NCI-H460 (cell line): ENCODE measurements at places on chromosomes 2 and 18. TPM values are rescaled to one million over a fixed set of nuclear protein-coding genes. Genes with fewer than 3 reads are reported as not detected.
A peak's percentile ranks its signal among the peaks of the same experiment; 100 is the strongest.

DNA sequence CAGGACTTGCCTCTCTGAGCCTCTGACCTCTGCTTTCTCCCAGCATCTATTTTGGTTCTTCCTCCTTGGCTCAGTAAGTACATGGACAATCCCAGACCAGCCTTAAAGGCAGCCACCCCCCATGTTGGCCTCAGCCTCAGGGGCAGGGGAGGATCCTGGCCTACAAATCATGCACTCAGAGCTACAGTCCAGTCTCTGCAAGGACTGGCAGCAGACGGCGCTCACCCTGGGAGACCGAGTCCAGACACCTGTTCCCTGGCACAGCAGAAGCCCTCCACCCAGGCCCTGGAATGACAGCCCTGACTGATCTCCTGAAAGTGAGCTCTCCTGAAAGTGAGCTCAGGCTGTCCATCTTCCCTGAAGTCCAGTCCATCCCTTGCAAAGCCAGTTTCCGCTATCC, 25.7 kb upstream of the PTPN4 start:
- DNase-seq = no peak

DNA sequence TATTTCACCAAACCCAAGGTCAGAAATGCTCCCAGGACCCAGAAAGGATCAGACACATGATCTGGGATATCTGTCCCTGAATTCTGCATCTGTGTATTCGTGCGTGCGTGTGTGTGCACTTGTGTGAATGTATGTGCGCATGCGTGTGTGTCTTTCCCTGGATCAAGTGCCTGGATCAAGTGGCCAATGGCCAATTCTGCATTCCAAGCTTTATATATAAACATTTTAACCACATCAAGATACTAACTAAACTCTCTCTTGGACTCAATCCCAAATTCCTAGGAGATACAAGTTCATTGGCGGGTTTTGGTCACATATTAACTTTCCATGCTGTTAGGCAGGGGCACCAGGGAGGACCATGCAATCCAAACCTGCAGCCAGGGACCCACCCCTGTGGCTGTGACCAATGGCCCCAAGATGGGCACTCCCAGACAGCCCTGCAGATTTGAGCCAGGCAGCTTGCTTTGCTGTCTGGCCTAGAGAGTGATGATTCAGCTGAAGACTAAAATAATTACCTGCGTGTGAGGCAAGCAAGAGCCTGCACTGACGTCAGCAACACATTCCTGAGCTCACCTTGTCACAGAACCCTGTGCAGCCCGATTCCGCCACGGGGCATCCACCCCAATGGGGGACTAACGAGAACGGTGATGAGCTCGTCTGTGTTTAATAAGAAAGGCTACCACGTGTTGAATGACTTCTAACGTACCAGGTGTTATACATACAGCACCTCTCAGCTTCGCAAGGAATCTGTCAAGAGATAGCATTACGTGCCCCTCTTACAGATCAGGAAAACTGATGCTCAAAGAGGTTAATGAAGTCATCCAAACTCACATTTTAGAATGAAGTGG, 45.3 kb upstream of the ROCK2 start:
- no peak for DNase-seq

- no peak for DNase-seq
Observed at GRCh38 chr2:213562539-213563180, 278.4 kb downstream of the SPAG16 start.

The PDE1A gene
- 41.1 and 42.5 TPM in 2 replicates for total RNA-seq

The TMEM182 gene
- total RNA-seq = 6.9 and 9.1 TPM in 2 replicates

DNA sequence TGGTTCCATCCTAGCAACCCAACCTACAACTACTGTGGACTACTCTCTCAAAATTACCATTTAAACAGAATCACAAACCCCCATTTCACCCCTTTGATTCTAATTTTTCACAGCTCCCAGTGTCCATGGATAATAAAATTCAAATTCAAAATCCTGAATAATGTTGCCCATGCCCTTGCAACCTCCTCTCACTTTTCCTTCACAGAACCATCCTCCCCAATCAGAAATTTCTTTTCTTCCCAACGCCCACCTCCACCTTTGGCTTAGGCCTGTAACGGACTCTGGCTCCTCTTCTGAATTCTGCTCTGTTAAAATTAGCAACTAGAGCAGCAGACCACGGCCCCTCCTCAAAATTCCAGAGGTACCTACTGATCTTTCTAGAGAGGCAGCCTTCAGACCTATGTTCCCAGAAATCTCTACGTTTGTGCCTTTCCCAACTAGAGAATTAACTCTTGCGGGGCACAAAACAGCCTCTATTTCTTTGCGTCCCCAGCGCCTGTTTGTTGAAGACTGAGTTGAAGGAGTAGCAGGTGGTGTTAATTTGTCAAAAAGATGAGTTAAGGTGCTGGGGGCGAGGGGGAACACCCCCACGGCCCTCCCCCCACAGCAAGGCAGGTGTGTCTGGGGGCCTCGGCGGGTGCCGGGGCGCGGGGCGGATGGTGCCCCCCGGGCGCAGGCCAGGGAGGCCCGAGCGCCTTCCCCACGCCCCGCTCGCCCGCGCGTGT, 428 bp upstream of the MAP3K20 start:
- DNase-seq = no peak

The UGT1A6 gene
- not detected in 2 replicates for total RNA-seq

- DNase-seq = no peak
Observed at GRCh38 chr18:47586418-47587070, 335.1 kb upstream of the SKOR2 start.

DNA sequence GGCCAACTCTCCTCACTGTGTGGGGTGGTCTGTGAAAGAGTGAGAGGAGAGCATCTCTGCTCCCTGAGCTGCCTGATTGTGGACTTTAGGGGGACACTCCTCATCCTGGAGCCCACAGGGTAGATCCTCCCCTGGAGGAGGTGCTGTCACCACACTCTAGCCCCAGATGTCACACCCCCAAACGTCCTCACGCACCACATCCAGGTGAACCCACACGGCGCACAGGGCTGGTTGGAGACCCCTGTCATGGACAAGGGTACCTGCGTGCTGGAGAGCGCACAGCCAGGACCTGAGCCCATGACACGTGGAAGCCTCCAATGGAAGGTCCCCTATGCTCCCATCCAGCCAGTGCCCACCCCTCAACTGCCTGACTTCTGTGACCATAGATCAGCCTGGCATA, 10.5 kb downstream of the AGXT start:
- no peak for DNase-seq

The CKAP2L gene
- total RNA-seq = 21.0 and 22.6 TPM in 2 replicates

DNA sequence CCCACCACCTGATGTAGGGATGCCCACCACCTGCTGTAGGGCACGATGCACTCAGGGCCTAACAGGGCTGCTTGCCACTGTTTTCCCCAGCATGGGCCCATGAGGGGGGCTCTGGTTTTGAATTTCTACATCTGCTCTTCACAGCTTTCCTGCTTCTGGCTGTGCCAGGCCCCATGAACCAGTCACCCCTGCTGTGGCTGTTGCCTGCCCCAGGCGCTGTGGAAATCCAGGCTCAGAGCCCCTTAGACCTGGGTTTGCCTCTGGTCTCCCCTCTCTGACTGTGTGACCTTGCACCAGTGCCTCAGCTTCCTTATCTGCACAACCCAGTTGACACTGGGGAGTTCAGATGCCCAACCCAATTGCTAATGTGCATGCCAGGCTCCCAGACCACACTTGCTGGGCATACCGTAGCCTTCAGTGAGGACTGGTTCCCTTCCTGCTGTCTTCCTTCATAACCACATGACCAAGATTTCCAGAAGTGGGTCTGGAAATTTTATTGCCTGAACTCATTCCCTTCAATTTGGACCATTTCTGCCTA, 6.0 kb upstream of the MLPH start:
- DNase-seq = no peak

DNA sequence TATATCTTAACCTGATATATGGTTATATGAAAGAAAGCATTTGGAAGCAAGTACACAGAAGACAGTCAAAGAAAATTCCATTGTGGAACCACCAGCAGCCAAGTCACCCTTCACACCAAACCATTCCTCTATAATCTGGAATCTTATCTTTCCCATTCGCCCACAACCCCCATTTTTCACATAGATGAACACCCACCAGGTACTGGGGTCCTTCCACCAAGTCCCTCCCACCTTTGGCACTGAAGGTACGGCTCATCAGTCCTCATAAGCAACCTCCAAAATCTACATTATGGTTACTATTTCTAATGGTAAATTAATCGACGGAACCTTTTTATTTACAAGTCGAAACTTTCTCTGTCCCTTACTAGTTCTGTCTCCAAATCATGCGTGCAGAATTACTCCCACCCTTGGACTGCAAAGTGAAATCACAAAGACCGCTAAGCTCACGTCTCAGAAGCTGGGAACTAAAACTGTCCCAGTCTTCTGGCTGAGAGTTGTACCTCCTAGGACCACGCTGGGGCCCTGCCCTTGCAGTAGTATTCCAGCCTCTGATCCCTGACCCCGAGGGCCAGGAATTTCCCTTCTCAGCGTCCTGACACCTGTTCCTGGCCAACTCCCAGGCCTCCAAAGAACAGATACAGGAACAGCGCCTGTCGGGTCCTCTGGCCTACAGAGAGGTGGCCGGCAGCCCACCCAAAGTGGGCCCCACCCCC, 702 bp downstream of the OLA1 start:
- DNase-seq = no peak

DNA sequence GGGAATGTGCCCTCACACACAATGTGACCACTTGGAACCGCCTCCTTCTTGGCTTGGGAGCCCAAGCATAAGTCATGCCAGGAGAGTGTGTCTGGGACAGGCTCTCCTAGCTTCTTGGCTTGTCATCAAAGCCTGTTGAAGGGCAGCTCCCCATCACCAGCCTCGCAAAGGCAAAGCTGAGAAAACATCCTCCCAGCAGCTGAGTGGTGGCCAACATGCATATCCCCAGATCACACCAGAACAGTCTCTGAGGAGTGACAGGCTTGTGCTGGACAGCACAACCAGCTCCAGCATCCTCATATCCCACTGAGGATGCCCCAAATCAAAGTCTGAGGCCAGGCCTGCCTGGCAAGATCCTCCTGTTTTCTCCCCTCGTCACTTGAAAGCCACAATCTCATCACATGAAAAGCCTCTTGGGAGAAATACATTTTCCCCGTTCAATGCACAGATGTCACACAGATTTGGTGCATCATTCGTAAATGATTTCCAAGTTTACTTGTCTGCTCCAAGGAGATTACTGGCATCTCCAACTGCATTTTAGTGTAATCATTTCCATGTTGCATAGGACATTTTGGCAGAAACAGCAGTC, 269.3 kb downstream of the TTC32 start:
- DNase-seq = no peak

DNA sequence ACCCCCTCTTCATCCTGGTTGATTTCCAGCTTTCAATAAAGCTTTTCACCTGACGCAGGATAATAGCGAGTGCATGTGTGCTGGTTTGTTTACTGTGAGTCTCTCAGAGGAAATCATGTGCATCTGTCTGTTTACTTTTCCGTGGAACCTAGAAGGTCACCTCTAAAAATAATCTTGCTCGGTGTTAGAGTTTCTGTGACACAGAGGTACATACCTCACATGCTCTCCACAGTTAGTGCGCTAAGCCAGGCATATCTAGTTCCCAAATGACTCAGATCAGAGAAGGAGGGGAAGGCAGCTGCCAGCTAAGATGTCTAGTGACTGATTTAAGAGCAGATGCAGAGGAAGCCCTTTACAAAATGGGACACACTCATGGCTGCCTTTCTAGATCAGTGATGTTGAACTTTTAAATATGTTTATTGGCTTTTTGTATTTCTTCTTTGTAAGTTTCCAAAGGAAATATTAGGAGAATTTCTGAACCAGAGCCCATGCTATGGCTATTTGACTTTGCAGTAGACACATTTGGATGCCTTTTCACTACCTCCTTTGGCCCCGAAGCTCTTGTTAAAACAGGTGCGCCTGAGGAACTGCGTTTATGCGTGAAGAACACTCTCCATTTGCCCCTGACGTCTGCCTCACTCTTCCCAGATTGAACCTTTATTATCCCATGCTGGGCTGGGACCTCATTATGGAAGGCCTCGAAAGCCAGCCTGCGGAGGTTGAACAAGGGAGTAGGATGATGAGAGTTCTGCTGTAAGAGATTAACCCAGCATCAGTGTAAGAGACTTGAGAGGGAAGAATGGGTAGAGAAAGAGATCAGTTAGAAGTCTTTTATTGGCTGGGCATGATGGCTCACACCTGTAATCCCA, 145.6 kb downstream of the FAM161A start:
- DNase-seq = peak; percentile 38

The MPPE1 gene
- total RNA-seq = 17.7 and 18.7 TPM in 2 replicates
